ENCODE measurements at places on chromosomes 5 and 9.

GRCh38 chr9:131620764-131621520 lies 75.6 kb downstream of the PRRT1B start:
- DNase-seq: no peak

DNA sequence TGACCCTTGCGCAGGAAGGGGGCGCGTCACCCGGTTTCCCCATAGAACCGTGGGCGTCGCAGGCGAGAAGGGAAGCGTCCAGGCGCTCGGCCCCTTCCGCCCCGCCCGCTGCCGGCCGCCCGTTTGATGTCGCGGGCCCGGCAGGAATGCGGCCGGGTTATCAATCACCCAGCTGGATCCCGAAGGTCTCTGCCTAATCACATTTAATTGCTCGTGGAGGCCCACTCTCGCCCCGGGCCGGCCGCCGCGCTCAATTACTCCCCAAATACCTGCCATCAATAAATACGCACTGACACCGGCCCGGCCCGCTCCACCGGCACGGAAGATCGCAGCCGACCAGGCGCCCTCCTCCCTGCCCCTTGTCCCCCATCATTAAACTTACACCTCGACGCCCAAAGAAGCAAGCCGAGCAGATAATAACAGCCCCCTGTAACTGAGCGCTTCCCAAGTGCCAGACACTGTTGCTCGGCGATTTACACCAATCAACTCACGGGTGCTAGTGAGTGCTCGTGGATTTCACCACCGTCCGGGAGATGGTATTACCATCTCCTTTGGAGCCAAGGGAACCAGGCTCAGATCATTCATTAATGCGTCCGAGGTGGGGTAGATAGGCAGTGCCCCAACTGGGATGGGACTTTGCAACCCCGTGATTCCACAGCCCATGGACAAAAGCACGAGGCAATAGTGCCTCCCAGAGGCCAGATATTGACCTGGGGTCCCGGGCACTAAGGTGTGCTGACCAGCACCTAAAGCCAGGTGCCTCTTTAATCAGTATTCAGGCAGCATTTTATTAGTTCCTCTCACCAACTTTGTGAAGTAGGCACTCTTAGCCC lies 11.3 kb downstream of the MSX2 start:
- DNase-seq: no peak

GRCh38 chr5:111134864-111135263 lies 42.7 kb downstream of the WDR36 start:
- DNase-seq: no peak

GRCh38 chr5:51486158-51486557 lies 102.9 kb downstream of the ISL1 start:
- DNase-seq: no peak

GRCh38 chr9:101226803-101227202 lies 158.0 kb downstream of the BAAT start:
- no peak for DNase-seq

GRCh38 chr5:90547072-90547536 lies 11.5 kb upstream of the ADGRV1 start:
- DNase-seq: no peak

GRCh38 chr9:91834740-91835139 lies 115.3 kb downstream of the ROR2 start:
- DNase-seq: no peak

DNA sequence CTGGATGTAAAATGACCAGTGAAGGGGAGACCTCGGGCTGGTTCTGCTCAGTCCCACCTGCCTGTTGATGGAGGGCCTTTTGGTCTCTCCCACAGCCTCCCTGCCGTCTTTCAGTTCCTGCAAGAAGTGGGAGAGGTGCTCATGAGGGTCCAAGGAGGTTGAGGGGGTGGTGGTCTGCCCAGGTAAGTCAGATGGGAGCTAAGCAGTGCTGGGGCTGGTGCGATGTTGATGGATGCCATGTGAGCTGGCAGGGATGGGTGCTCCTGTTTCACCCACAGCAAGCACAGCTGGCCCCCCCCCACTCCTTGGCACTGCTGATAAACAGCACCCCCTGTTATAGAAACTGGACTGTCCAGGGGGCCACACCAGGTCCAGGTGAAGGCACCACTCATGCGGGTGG lies 145.6 kb downstream of the NSG2 start:
- no peak for DNase-seq
